Aorta (tissue), 5 donors: ENCODE measurements at places on chromosomes 13 and 19. TPM values are rescaled to one million over a fixed set of nuclear protein-coding genes. Genes with fewer than 3 reads are reported as not detected.

PTPRH gene
- 1.9 TPM for total RNA-seq

WIZ gene
- 41.4 TPM for total RNA-seq

MUC16 gene
- 0.45 TPM for total RNA-seq

PLPP2 gene
- total RNA-seq: 3.1 TPM

KLF1 gene
- 0.39 TPM for total RNA-seq

RGL3 gene
- 30.2 TPM for total RNA-seq

GIPR gene
- total RNA-seq: 0.45 TPM

IGFL2 gene
- not detected for total RNA-seq

KLK8 gene
- total RNA-seq: not detected

MAP4K1 gene
- total RNA-seq: 13.2 TPM

SHISA7 gene
- not detected for total RNA-seq

ATP8A2 gene
- total RNA-seq: 0.29 TPM

SLC5A5 gene
- total RNA-seq: not detected

PGLYRP1 gene
- not detected for total RNA-seq

LAIR1 gene
- 78.4 TPM for total RNA-seq

ZIK1 gene
- 3.5 TPM for total RNA-seq

PSG11 gene
- total RNA-seq: not detected

ALDH16A1 gene
- 17.1 TPM for total RNA-seq

GPR12 gene
- total RNA-seq: not detected

APC2 gene
- 0.42 TPM for total RNA-seq

UPK1A gene
- total RNA-seq: not detected

ADM5 gene
- total RNA-seq: 4.8 TPM

KLF16 gene
- total RNA-seq: 17.3 TPM

CERS1 gene
- total RNA-seq: 0.49 TPM

ZNF442 gene
- total RNA-seq: 4.5 TPM

IL12RB1 gene
- total RNA-seq: 1.7 TPM

CPB2 gene
- not detected for total RNA-seq

METTL21C gene
- not detected for total RNA-seq

DYRK1B gene
- 8.4 TPM for total RNA-seq

NLRP5 gene
- not detected for total RNA-seq

KIR2DL3 gene
- not detected for total RNA-seq

LTBP4 gene
- total RNA-seq: 725 TPM

ARID3A gene
- 9.3 TPM for total RNA-seq

VSTM1 gene
- not detected for total RNA-seq

CCNA1 gene
- total RNA-seq: 0.42 TPM

KIR2DL4 gene
- not detected for total RNA-seq

DMKN gene
- total RNA-seq: 27.1 TPM

TSSK6 gene
- 0.84 TPM for total RNA-seq
